ENCODE measurements at places on chromosomes 2 and 18.

DNA sequence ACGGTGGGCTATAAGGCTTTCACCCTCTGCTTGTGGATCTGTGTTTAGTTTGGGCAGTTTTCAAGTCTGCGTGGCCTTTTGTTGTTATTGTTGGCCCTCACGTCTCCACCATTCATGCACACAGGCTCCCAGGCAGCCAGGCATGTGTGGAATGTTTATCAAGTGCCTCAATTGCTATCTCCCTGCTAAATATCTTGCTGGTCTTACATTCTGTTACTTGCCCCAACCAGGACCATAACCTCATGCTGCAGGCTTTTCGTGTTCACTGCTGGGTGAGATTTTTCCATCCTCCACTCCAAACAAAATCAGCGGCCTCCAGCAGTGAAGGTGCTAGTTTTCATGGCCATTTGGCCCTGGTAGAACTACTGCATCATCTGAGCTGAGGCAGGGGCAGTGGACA is 63.0 kb upstream of the DSC1 start:
- peak; percentile 22 for DNase-seq

GRCh38 chr2:85367180-85367579 is 12.6 kb downstream of the ELMOD3 start:
- no peak for DNase-seq

DNA sequence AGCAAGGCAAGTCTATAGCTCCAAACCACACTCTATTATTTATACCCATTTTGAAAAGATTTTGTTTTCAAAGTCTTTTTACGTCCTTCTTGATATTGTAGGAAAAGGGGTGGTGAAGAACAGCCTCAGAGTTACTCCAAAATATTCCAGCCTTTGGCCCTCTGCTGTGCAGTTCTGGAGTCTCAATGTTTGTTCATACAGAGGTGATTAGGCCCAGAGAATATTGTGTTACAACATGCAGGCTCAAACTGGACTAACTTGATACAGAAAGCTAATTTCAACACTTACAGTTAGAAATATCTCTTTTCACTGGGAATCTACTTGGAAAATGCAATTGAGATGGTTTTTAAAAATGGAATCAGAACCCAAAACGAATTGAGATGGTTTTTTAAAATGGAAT is 40.4 kb upstream of the SLC25A52 start:
- no peak for DNase-seq

DNA sequence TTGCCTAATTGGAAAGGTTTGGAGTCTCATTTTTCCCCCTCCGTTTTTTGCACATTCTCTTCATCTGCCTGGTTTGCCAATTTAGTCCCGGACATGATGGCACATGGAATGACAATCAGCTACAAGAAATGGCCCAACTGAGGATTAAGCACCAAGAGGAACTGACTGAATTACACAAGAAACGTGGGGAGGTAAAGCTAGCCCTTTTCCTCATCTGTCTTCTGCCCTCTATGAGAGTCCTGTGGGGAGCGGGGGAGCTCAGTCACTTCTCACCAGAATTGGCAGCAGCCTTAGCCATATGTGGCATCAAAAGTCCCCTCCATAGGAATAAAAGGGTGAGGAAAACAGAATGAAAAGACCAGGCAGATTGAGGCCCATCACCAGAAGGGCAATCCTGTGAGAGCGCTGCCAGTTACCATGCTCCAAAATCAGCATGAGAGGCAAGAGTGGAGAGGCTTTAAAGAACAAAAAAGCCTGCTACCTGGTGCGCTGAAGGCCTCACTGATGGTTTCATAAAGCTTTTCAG is 11.6 kb downstream of the ATG16L1 start:
- DNase-seq: no peak

DNA sequence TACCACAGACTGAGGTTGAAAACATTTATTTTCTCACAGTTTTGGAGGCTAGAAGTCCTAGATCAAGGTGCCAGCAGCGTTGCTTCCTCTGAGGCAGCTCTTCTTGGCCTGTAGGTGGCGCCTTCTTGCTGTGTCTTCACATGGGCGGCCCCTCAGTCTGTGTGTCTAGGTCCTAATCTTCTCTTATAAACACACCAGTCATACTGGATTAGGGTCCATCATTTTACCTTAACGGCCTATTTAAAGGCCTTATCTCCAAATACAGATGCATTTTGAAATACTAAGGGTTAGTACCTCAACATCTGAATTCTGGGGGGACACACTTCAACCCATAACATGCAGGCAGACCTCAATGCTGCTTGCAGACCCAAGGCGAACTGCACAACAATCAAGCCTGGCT is 4.4 kb upstream of the RMC1 start:
- DNase-seq: peak; percentile 73

DNA sequence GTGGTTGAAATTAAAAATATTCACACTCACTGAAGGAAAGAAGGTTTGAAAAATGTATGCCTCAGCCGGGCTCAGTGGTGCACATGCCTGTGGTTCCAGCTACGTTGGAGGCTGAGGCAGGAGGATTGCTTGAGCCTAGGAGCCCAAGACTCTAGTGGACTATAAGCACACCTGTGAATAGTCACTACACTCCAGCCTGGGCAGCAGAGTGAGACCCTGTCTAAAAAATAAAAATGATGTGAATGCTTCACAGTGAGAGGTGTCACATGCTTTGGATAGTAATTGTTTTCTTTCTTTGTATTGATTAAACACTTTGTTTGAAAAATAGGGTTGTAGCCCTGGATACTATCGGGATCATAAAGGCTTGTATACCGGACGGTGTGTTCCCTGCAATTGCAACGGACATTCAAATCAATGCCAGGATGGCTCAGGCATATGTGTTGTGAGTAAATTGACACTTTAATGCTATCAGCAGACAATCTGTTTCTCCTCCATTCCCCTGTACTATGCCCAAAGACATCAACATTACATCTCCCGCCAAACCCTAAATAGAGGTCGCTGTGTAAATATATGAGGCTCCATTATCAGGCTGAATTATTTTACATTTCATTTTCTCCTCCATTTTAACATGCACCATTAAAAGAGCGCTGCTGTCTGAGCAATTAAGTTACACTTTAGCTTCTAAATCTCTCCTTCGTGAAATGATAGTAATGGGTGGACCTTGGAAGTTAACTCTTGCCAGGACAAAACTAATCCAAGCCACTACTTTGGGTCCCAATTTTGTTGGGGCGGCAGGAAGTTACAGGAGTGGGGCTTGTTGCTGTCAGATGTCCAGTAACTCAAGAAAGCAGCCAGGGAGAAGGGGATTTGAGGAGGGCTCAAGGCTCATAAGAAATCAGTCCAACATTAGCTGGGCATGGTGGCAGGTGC is 138.3 kb upstream of the TTC39C start:
- no peak for DNase-seq

GRCh38 chr2:23666980-23667357 is 260.0 kb downstream of the ATAD2B start:
- no peak for DNase-seq

- DNase-seq: no peak
These were observed 67.4 kb upstream of the ZEB2 start for GRCh38 chr2:144587306-144587705.

- DNase-seq: peak; percentile 60
These were observed 63.8 kb downstream of the PDE11A start for GRCh38 chr2:178008636-178009289.

DNA sequence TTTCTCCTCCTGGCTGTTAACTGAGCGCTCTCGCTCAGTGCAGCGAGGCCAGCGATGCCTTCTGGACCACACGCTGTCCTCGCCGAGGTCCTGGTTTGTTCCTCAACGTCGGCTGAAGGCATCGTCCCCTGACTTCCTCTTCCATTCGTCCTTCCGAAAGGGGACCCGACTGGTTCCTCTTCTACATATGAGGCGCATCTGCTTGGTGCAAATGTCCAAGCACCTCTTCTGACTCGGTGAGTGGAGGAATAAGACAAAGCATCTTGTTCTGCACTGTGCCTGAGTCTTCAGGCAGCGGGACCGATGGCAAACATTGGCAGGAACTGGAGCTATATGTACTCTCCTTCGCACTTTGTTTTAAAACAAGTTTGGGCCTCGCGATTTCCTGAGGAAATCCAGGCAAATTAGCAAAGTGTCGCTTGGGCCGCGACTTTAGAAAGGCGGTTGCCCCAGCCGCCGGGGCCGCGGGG is 621 bp upstream of the KCNS3 start:
- DNase-seq: peak; percentile 3

- DNase-seq: no peak
These were observed 245.7 kb downstream of the TWIST2 start for GRCh38 chr2:239093542-239093941.

- no peak for DNase-seq
These were observed 25.8 kb upstream of the SOS1 start for GRCh38 chr2:39146630-39147029.

DNA sequence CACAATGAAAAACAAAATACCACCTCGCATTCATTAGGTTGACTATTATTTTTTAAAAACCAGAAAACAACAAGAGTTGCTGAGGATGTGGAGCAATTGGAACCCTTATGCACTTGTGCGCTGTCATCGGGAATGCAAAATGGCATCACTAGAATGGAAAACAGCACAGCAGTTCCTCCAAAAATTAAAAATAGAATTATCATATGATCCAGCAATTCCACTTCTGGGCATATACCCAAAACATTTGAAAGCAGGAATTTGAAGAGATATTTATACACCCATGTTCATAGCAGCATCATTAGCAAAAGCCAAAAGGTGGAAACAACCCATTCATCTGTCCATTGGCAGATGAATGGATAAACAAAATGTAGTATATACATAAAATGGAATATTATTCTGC is 11.9 kb upstream of the NMUR1 start:
- no peak for DNase-seq

- DNase-seq: peak; percentile 16
These were observed 2056.8 kb upstream of the CELF4 start for GRCh38 chr18:39622431-39622830.

DNA sequence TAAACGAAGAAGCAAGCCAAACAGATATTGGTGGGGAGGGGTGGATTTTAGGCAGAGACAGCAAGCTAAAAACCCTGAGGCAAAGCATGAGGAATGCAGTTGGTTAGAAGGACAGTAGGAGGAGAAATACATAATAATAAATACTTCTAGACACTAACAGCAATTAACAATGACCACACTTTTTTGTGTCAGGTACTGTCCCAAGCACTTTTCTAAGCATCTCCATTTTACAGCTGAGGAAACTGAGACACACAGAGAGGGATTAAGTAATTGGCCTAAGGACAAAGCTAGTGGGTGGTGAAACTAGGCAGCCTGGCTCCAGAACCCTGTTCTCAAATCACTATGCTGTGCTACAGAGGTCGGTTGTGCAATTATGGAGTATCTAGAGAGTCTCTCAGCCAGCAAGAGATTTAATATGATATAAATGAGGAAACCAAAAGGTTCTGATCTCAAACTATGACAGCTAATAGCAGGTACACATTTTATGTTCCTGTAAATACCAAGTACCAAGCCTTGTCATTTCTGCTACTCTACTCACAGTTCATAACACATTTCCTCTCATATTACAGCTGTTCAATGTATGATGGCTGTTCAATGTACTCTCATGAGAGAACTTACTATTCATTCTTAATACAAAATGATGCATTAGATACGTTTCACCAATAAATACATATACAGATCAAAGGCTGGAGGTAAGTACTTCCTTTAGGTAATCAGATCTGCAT is 5.3 kb downstream of the MAP4K3 start:
- no peak for DNase-seq

DNA sequence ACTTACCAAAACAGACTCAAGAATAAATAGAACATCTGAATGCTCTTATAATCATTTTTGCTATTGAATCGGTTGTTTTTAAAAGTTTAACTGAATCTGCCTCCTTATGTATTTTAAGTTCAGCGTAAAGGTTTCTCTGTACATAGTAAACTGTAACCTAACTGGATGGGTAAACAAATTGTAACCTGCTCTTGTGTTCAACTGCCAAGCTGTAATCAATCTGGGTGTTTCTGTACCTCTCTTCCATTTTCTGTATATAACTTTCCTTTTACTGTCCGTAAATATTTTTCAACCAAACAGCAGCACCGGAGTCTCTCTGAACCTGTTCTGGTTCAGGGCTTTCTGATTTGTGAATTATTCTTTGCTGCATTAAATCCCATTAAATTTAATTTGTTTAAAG is 27.6 kb upstream of the DNAH7 start:
- no peak for DNase-seq

DNA sequence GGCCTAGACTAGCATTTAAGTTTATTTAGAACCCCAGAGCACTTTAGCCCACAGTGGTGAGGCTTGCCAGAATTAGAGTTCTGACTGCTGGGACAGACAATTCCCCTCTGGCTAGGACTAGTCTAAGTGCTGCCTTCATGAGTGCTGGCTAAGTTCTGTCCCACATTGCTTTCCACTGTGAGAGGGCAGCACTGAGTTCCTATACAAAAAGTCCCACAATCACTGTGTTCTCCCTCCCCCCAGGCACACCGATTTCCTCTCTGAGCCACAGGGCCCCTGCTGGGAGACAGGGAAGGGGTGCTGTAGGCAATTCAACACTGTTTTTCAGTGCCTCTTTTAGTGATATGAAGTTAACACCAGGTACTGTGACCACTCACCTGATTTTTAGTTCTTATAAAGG is 310.9 kb downstream of the DLGAP1 start:
- no peak for DNase-seq

- DNase-seq: no peak
These were observed 145.6 kb downstream of the FAM161A start for GRCh38 chr2:61707984-61708852.

GRCh38 chr2:98461498-98462049 is 16.9 kb downstream of the INPP4A start:
- no peak for DNase-seq

DNA sequence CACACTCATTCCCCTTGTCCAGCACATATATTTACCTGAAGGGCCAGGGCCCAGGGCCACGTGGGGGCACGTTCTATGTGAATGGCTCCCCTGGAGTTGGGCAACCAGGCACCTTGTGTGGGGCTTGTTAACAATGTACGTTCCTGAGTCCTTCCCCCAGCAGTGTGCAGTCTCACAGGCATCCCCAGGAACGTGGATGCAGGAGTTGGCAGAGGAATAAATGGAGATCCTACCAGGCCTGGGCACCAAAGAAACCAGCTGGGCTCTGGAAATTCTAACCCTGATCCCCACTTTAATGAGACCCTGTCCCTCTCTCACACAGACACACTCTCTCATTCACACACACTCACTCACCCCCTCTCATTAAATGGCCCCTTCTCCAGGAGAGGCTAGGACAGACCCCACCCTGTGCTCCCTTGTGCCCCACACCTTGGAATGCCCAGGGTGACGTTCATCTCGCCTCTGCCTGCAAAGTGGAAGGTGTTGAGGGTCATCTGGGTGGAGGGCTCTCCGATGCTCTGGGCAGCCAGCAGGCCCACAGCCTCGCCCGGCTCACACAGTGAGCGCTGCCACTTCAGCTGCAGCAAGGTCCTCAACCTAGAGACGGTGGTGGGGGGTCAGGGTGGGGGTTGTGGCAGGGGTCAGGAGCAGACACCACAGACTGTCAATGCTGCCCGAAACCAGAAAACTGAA is 65.6 kb downstream of the POLR1A start:
- no peak for DNase-seq

GRCh38 chr2:156673333-156673615 is 237.1 kb downstream of the GPD2 start:
- DNase-seq: no peak

DNA sequence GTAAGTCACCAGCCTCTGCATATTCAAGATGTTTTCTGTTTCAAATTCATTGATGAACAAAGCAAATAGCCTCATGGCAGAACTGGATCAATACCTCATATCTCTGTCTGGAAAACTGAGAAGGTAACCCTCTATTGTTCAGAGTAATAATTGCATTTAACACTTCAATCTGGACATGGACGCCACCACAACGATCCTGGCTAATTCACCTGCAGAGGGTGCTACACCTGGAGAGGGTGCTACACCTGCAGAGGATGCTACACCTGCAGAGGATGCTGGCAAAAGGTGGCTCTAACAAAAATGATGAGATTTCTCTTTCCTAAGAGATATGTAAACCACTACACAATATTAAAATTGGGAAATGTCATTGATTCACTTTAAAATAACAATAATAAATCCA is 183.1 kb upstream of the HNRNPA3 start:
- DNase-seq: no peak
